ENCODE measurements at places on chromosomes 5 and 9.

GRCh38 chr5:149485655-149486615, 65.3 kb downstream of the CSNK1A1 start:
- DNase-seq, result no peak

GRCh38 chr5:30347858-30348257, 845.6 kb upstream of the CDH6 start:
- no peak for DNase-seq

DNA sequence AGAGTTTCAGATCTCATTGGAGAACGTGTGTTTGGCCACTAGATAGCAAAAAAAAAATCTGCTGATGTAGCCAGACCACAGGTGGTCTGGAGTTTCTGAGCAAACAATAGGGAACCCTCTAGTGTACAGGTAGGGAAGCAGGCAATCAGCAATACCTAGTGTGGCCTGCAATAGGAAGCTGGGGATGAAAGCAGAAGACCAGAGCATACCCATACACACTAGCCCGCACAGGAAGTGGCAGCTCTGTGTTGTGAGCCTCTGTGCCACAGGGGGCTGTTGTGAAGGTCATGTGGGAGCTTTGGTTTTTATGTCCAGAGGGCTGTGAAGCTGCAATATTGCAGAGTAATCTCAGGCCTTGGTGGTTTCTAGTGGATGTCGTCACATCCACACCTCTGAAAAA, 81.2 kb downstream of the MTAP start:
- no peak for DNase-seq

GRCh38 chr5:81171769-81172168, 61.4 kb upstream of the CKMT2 start:
- peak; percentile 6 for DNase-seq
